Activated B cell treated with CpG ODN at 0.5 μM for 24 hours (primary cell): ENCODE measurements at places on chromosomes 7 and 10.

- DNase-seq: no peak
- no peaks in the 10 kb centered on the region for H3K36me3 ChIP-seq
- no peak overlapping the region for H3K4me3 ChIP-seq
- no peaks in the 10 kb centered on the region for H3K4me1 ChIP-seq
- peaks cover 20% of the 10 kb centered on the region for H3K27me3 ChIP-seq
These were observed 158.3 kb downstream of the TCF7L2 start for GRCh38 chr10:113108194-113108835.

DNA sequence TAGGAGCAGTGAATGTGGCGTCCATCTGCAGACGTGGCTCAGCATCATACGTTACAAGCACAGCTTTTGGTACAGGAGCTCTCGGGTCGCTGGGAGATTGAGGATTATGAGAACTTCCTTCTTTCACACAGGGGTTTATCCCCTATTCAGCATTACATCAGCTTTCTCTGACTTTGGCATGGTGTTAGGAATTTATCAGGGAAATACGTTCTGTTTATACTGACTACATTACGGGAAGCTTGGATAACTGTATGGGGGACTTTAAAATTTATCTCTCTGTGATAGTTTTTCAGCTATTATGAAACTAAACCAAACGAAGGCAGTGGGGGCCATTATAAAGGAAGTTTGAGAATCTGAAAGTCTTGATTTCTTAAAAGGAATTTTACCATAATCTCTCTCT is 110.1 kb upstream of the INSYN2A start:
- no peaks in the 10 kb centered on the region for H3K36me3 ChIP-seq
- no peaks in the 10 kb centered on the region for H3K27me3 ChIP-seq
- no peak overlapping the region for H3K4me3 ChIP-seq
- no peaks in the 10 kb centered on the region for H3K4me1 ChIP-seq
- H3K27ac ChIP-seq: no peak overlapping the region
- no peak for DNase-seq

- DNase-seq: no peak
- no peaks in the 10 kb centered on the region for H3K4me1 ChIP-seq
- H3K4me3 ChIP-seq: no peak overlapping the region
- peaks cover 19% of the 10 kb centered on the region for H3K27me3 ChIP-seq
- no peaks in the 10 kb centered on the region for H3K36me3 ChIP-seq
These were observed 72.7 kb downstream of the GCC1 start for GRCh38 chr7:127512663-127513062.

DNA sequence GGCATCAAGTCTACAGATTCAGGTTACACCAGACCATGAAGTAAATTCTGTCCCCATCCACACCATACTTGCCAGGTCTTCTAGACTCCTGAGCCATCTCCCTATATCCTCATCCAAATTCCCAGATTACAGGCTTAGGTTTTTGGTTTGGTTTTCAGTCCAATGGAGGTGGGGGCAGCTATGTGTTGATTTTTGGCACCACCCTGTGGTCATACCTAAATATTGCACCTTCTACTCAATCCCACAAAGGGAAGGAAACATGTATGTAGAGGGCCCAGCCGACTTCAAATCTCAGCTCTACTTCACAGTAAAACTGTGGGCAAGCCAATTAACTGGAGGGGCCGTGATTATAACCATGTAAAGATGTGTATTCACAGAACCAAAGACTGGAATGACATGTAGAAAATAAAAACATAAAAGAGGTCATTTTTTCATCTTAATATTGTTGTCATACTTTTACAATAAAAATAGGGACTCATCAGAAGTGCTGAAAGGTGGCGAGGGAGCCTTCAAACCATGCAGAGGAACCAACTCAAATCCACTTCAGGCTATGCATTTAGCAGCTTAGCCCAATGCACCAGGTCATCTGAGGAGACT is 19.8 kb downstream of the ERCC6 start:
- H3K4me3 ChIP-seq: no peak overlapping the region
- DNase-seq: no peak
- no peak overlapping the region for H3K27ac ChIP-seq

DNA sequence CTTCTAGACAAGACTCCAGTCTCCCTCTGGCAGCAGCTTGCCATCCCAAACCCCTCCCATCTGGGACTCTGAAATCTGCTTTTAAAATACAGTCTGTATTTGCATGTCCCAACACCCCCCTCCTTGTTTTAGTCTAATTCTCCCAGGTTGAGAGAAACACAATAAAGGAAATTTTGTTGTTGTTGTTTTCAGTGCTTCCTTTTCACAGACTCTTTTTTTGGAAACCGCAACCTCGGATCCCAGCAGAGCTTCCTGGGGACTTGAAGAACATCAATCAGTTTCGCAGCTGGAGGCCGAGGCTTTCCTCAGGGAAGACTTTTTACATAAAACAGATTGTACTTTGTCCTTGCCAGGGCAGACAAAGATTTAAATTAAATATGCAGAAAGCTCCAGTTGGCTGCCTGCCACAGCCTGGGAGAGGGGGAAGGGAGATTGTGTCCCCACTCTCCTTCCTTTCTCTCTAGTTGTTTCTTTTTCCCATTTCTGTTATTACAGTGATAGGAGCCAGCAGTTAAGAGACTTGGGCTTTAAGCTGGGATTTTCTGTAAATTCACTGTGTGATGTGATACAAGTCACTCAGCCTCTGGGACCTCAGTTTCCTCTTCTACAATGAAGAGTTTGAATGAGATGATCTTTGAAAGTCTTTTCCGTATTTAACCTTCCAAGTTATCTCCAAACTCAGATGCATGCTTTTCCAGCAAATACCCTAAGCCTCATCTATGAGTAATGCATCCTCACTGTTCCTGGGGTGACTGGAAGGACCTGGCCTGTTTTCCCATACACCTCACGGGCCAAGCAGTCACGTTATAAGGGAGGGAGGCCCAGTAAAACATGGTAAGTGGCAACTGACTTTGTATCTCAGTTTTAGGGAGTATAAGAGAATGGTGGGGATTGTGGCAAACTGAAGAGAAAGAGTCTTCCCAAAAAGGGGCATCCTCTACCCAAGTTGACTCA is 192.3 kb downstream of the REEP3 start:
- H3K36me3 ChIP-seq: no peaks in the 10 kb centered on the region
- H3K27me3 ChIP-seq: no peaks in the 10 kb centered on the region
- no peak overlapping the region for H3K4me3 ChIP-seq
- no peak for DNase-seq
- no peak overlapping the region for H3K27ac ChIP-seq
- peaks cover 21% of the 10 kb centered on the region for H3K4me1 ChIP-seq

GRCh38 chr7:40135317-40135610 is 459 bp downstream of the SUGCT start:
- H3K27me3 ChIP-seq: no peaks in the 10 kb centered on the region
- H3K27ac ChIP-seq: peak overlapping the region; percentile 59
- DNase-seq: no peak
- peaks cover 9% of the 10 kb centered on the region for H3K36me3 ChIP-seq
- H3K4me3 ChIP-seq: peak overlapping the region; percentile 97

DNA sequence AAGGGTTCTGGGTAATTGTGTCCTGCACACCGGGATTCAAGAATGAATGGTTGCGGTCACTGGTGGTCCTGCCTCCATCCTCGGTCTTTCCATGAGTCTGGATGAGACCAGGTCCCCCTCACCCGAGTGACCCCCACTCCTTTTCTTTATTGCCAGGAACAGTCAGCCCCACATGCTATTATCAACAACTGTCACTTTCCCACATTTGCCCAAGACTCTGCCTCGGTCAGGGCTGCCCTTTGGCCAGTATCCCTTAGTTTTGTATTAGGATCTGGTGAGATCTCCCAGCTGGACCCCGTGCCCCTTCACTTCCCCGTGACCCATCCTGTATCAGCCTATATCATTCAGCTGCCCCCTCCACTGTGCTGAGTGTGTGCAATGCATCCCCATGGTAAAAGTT is 288.3 kb downstream of the ADARB2 start:
- no peak overlapping the region for H3K4me3 ChIP-seq
- DNase-seq: no peak
- H3K27me3 ChIP-seq: no peaks in the 10 kb centered on the region
- H3K36me3 ChIP-seq: no peaks in the 10 kb centered on the region
- H3K4me1 ChIP-seq: peaks cover 22% of the 10 kb centered on the region

- no peak overlapping the region for H3K4me3 ChIP-seq
- H3K27me3 ChIP-seq: no peaks in the 10 kb centered on the region
- H3K36me3 ChIP-seq: peaks cover 12% of the 10 kb centered on the region
- H3K27ac ChIP-seq: no peak overlapping the region
- DNase-seq: no peak
These were observed 53.0 kb upstream of the PDGFA start for GRCh38 chr7:572416-573268.

GRCh38 chr7:110311556-110311955 is 779.4 kb upstream of the LRRN3 start:
- no peak overlapping the region for H3K27ac ChIP-seq
- H3K4me3 ChIP-seq: no peak overlapping the region
- no peaks in the 10 kb centered on the region for H3K27me3 ChIP-seq
- no peaks in the 10 kb centered on the region for H3K36me3 ChIP-seq
- DNase-seq: no peak
- H3K4me1 ChIP-seq: no peaks in the 10 kb centered on the region

DNA sequence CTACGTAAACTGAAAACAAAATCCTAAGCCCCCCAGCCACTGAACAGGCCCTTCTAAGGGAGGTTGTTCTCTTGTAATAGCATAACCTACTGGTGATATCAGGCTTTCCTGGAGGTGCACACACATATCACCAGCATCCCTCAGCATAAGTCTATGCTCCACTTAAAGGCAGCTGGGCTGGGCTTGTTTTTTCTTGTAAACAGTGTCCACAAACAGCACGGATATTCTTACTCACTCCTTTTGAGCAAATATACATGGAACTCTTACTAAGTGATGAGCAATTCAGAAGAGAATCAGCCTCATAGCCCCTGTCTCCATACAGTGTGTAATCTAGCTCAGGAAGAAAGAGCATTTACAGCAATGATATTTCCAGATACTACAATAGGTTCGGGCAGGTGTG is 2.4 kb downstream of the LRIT1 start:
- H3K27me3 ChIP-seq: peaks cover 13% of the 10 kb centered on the region
- no peaks in the 10 kb centered on the region for H3K4me1 ChIP-seq
- H3K36me3 ChIP-seq: no peaks in the 10 kb centered on the region
- DNase-seq: no peak

DNA sequence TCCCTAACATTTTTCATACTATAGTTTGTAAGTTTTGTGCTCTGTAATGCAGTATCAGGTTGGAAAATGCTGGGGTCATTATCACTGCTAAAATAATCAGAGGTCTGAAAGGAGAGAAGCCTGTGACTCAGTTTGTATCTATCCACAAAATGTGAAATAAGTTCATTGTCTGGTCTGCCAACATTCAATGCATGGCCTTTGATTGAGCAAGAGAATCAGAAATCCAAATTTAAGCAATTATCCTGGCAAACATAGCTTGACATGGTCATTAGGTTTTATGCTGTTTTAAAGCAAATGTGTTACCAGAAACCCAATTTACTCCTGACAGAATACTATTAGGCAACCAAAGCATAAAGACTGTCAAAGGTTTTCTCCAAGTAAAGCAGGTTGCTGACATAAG is 709.7 kb upstream of the SEMA3D start:
- no peak overlapping the region for H3K27ac ChIP-seq
- no peaks in the 10 kb centered on the region for H3K36me3 ChIP-seq
- no peak overlapping the region for H3K4me3 ChIP-seq
- no peaks in the 10 kb centered on the region for H3K4me1 ChIP-seq
- no peak for DNase-seq
- no peaks in the 10 kb centered on the region for H3K27me3 ChIP-seq

GRCh38 chr10:116178086-116178605 is 94.9 kb downstream of the GFRA1 start:
- no peak overlapping the region for H3K27ac ChIP-seq
- no peak for DNase-seq
- no peaks in the 10 kb centered on the region for H3K27me3 ChIP-seq
- no peaks in the 10 kb centered on the region for H3K36me3 ChIP-seq

GRCh38 chr10:14382022-14382421 is 51.3 kb upstream of the FRMD4A start:
- H3K36me3 ChIP-seq: no peaks in the 10 kb centered on the region
- H3K27ac ChIP-seq: no peak overlapping the region
- peaks cover 17% of the 10 kb centered on the region for H3K4me1 ChIP-seq
- H3K4me3 ChIP-seq: no peak overlapping the region
- peaks cover 18% of the 10 kb centered on the region for H3K27me3 ChIP-seq
- DNase-seq: no peak
